ENCODE measurements at places on chromosomes 12 and 14.

GRCh38 chr14:80213602-80214001, 2.3 kb upstream of the DIO2 start:
- no peak for DNase-seq

GRCh38 chr12:79841248-79841877, 93.5 kb downstream of the PPP1R12A start:
- DNase-seq = no peak

- no peak for DNase-seq
Observed at GRCh38 chr12:78293059-78293686, 462.5 kb downstream of the NAV3 start.

GRCh38 chr12:81692008-81692407, 67.1 kb downstream of the PPFIA2 start:
- DNase-seq = no peak

DNA sequence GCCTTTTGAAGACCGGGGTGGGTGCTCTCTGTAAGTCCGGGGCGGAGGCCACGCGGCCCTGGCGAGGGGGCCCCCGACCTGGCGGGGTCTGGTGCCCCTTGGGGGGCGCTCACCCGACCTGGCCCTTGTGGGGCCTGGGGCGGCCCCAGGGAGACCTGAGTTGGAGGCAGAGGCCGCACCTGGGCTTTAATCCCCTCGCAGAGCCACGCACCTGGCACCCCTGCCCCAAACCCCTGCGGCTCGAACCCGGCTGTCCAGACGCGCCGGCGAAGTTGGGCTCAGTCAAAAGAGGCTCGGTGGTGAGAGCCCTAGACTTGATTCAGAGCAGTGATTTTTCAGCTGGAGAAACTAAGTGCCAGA, 267 bp downstream of the CFAP251 start:
- peak; percentile 74 for DNase-seq

DNA sequence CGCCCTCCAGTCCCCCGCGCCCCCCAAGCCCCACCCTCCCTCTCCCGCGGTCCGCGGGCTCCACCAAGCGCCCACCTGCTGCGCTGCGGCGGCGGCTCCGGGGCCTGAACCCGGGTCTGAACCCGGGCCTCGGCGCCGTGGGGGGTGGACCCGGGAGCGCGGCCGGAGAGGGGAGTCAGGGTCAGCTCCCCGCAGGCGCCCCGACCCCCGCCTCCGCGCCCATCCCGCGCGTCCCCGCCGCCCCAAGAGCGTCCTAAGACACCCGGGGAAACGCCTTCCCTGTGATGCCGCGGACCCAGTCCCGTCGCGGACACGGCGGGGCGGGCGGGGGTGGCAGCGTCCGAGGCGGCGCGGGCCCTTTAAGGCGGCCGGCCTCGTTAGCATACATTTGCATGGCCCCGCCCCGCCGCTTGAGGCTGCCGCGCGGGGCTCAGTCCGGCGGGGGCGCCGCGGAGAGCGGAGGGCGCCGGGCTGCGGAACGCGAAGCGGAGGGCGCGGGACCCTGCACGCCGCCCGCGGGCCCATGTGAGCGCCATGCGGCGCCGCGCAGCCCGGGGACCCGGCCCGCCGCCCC, at the start of gene MMP17:
TSS of gene MMP17 (plus strand) at position 433 of the 574 bp plus-strand sequence. CDS start at position 535, 102 bp downstream.
- DNase-seq = peak; percentile 95

Measured in posterior cingulate gyrus (tissue), 11 donors.